Transverse colon (tissue), 4 donors: ENCODE measurements at places on chromosomes 7 and 10. TPM values are rescaled to one million over a fixed set of nuclear protein-coding genes. Genes with fewer than 3 reads are reported as not detected.

DNA sequence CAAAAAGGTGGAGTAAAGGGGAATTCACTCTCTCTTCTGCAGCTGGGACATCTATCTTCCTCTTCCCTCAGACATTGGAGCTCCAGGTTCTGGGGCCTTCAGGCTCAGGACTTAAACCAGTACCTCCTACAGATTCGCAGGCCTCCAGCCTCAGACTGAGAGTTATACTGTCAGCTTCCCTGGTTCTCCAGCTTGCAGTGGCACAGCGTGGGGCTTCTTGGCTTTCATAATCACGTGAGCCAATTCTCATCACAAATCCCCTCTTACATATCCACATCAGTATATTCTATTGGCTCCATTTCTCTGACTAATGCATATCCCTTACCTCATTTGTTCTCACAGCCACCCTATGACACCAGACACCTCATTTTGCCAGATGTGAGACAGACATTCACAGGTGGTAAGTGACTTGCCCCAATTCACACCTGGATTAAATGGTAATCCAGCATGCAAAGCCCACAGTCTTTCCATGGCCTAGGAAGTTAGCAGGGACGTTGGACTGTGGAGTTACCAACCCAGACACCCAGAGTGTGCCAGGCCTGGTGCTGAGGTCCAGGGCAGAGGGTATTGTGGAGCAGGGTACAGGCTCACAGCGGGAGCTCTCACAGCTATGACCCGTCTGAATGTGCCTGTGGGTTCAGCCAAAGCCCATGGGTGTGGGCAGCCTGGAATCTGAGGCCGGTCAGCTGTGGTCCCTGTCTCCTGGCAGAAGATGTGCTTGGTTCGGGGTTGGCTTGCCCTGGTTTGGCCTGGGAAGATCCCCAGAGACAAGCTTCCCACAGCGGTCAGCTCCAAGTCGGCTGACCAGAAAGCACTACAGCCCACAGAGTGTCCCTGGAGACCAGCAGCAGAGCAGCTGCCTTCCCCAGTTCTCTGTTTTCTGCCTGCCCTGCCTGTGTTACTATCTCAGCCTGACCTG, 18.4 kb upstream of the ZCCHC24 start:
- DNase-seq = no peak

- DNase-seq = no peak
Observed at GRCh38 chr10:88418871-88419270, 164.2 kb downstream of the RNLS start.

DNA sequence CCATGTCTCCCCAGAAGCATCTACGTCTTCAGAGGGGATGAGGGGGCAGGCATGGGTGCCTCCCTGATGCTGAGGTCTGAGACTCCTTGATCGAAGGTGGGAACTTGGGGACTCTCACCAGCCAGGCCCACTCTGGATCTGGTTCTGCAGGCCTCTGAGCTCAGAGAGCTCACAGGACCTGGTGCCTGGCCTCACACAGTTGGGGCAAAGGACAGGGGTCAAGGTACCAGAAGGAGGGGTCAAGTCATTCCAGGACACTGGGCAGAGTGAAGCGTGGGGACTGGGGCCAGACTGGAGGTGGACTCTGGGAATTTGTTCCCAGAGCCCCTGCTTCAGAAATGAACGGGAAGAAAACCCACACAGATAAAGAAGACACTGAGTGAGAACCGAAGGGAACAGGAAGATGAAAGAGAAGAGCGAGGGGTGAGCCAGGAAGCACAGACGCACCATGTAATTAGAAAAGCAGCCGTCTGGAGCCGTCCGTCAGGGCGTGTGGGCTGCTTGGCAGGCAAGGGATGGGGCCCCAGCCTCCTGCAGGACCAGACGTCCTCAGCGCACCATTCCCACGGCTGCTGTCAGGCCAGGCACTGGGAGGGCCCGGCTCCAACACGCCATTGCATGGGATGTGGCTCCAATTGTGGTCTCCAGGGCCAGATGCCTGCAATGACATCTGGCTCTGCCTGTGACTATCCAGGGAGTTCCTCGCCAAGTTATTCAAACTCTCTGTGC, 47.7 kb downstream of the ZCCHC24 start:
- no peak for DNase-seq

DNA sequence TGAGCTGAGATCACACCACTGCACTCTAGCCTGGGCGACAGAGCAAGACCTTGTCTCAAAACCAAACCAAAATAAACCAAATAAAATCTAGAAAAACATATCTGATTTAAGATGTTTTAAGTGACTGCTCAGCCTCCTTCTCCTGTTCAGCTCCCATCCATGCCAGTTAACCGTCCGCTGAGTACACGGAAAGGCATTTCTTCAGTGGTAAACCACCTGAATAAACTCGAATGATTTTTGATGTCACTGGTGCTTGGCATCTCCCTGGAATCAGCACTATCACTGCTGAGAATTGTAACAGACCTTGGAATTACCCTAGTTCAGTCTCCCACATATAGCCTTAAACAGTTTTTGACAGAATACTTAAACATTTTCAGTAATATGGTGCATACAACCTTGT, 24.1 kb upstream of the NRCAM start:
- no peak for DNase-seq

DNA sequence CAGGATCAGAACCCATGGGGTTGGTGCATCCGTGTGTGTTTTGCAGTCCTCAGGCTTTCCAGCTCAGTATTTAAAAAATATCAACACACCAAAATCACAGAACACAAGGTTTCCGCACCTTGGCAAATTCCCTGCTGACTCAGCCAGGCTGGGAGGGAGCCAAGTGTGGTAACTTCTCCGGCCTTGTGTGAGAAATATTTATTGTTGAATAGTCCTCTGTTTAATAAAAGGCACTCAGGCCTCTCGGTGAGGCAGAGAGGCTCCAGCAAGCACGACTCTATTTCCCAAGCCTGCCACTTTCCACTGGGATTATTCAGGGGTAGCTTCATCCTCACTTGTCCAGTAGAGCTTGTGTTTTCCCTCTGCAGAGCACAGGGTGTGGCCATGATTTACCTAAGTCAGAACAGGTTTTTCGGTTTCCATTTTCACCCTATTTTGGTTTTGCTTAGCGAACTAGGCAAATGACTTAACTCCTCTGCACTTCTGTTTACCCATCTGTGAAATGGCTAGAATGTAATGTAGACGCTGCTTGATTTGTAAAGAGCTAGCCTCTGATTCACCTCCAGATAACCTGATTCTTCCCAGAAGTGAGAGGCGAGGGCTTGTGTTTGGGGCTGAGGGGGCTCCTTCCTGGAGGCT, 13.0 kb upstream of the CHST15 start:
- peak; percentile 71 for DNase-seq

DNA sequence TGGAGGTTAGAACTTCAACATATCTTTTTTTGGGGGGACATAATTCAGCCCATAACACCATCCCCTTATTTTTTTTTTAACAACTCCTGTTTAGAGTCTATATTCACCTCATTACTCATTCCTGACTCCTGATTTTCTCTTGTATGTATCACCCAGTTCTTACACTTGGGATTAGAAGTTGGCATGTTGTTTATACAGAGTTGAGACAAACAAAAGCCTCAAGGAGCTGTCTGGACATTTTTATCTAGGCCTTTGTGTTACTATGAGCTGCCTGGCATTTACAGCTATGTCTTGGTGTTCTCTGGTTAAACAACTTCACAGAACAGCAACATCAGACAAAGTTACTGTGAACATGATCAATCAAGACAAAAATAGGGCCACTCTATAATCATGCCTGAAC, 517.5 kb downstream of the KIF20B start:
- DNase-seq = no peak

GRCh38 chr10:10844251-10844650, 173.4 kb upstream of the CELF2 start:
- no peak for DNase-seq

- DNase-seq = no peak
Observed at GRCh38 chr7:64874562-64875250, 28.4 kb upstream of the ZNF273 start.

DNA sequence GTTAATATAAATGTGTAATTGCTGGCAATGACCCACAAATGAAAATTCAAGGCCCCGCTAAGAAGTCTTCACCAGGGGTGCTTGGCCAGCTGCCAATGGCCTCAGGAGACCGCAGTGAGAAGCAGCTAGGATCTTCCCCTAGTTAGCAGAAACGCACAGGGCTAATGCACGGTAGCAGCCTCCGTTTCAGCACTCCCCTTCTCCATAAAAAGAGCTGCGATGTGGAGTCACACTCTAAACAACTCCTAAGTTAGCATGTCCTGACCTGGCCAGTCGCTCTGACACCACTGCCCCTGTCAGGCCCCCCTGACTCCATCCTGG, 139.0 kb downstream of the SEPTIN14 start:
- no peak for DNase-seq

GRCh38 chr7:103134836-103135554, 13.9 kb downstream of the NAPEPLD start:
- DNase-seq = no peak

DNA sequence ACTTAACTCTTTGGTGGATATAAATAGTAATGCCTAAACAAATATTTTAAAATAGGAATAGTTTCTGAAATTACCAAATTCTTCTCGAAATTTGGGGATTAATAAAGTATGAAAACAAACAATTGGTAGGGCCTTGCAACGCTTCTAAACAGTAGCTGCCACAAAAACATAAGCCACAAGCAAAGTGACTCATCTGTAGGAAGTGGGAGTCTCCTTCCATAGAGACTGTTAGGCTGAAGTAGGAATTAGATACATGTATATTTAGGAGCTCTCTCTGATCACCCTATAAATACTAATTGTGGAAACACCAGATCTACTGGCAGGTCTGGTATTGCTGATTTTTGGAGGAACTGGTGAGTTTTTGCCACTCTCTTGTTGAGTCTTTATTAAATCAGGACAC, 5.7 kb upstream of the LMOD2 start:
- no peak for DNase-seq

GRCh38 chr7:134071355-134072331, 55.5 kb upstream of the LRGUK start:
- DNase-seq = no peak

- no peak for DNase-seq
Observed at GRCh38 chr10:79435271-79436065, 10.0 kb downstream of the ZCCHC24 start.

DNA sequence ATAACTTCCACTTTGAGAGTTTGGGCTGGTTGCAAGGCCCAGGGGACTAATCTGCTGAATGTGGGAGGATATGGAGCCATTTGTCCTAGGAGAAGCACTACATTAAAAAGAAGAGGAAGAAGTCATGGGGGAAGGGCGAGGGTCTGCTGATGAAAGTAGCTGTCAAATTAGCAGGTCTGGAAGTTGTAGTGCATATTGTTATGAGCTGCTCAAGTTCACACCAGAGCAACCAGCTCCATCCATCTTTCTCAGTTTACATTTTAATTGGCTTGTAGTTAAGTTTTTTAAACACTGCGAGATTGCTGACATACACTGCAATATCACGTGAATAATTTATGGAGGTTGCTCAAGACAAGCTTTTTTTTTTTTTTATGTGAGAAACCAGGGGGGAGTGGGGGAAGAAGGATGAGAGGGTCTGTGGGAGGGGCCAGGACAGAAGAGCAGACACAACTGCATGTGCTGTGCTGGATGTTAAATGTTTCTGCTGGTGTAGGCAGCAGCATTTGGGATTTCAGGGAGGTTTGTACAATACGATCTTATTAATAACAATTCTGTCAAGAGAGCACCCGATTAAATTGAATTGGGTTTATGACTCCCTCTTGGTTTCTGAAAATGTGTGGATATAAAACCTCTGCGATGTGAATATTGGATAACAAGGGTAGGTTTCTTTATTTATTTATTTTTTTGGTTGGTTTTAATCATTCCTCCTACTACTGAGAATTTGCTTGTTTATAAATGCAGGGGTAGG, 759.0 kb upstream of the GALNT17 start:
- DNase-seq = no peak

- no peak for DNase-seq
Observed at GRCh38 chr10:113052076-113052830, 102.2 kb downstream of the TCF7L2 start.

DNA sequence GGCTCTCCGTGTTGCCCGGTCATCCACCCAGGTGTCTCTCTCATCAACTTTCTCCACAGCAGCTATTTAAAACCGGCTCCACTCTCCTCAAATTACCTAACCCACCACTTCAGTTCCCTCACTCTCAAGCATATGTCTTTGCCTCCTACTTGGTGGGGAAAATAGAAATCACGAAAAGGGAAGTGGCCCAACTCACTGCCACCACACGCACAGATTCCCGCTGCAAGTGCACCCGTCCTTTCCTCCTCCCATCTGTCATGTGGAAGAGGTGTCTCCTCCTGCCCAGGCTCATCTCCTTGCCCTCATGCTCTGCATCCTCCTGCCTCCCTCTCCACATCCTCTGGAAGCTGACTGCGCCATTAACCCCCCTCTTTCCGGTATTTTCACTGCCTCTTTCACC, 80.8 kb upstream of the MKX start:
- no peak for DNase-seq

DNA sequence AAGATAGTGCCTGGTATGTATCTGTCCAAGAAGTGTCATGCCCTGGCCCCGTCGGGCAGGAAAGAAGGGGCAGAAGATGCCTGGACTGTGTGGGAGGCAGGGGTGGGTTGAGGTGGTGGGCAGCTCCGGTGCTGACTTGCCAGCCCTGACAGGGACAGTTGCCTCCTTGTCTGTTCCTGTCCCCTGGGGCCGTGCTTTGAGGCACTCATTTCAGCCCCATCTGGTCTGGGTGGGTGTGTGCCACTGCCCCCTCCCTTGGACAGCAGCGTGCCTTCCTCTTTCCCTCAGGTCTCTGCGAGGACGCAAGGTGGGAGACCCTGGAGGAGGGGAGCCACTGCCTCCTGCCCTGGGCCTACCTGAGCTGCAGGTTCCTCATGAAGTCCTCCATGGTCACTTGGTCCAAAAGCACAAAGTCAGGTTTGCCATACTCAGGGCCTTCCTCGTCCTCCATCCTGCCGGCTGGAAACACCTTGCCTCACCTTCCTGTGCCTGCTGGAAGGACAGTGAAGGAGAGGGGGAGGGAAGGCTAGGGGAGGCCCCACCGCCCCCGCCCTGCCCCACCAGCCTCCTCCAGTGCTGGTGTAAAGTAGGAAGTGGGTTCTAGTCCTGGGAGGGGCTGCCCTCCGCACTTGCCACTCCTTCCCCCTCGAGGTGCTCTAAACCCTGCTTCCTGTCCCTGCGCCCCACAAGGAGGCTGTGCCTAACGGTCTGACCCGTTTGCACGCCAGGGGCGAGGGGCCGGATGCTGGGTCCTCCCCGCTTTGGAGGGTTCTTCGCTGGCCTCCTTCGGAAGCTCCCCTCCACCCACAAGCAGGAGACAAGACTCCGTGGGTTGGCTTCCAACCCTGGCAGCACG, at the start of gene MYO1G:
Gene MYO1G (minus strand): TSS at position 505 of the 856 bp plus-strand sequence. CDS start 54 bp downstream, at position 451.
- peak; percentile 72 for DNase-seq

GRCh38 chr10:63227207-63227895, 94.2 kb downstream of the NRBF2 start:
- DNase-seq = no peak

GRCh38 chr10:71868192-71868697, 17.2 kb upstream of the PSAP start:
- DNase-seq = peak; percentile 68

- DNase-seq = no peak
Observed at GRCh38 chr7:98805956-98806838, 63.6 kb downstream of the TMEM130 start.

- DNase-seq = no peak
Observed at GRCh38 chr7:150927956-150928344, 50.2 kb downstream of the KCNH2 start.

OR6B1 gene
- not detected for total RNA-seq

CALHM3 gene
- total RNA-seq = not detected

ST8SIA6 gene
- total RNA-seq = not detected

DOCK4 gene
- 28.4 TPM for total RNA-seq

ZNF37A gene
- 10.4 TPM for total RNA-seq
